ENCODE measurements at places on chromosomes 4 and X.

GRCh38 chr4:145635630-145636029, 16.4 kb downstream of the MMAA start:
- no peak for DNase-seq

GRCh38 chr4:14810121-14810520, 192.2 kb upstream of the CPEB2 start:
- DNase-seq = no peak

DNA sequence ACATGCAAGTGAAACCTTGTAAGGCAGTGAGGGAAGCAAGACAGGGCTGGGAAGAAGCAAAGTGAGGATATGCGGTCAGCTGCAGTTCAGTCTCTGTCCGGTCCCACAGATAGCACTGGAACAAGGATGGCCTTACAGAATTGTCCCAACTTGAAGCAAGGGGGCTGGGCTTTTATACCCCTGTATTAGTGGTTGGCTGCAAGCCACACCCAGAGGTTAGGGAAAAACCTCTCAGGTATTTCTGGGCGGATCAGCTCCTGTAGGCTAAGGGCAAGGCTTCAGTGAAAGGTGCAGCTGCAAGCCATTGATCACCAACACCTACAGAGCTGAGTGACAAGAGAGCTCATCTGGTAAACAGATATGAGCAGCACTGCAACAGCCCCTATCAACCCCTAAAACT, 89.0 kb downstream of the KDR start:
- DNase-seq = no peak

DNA sequence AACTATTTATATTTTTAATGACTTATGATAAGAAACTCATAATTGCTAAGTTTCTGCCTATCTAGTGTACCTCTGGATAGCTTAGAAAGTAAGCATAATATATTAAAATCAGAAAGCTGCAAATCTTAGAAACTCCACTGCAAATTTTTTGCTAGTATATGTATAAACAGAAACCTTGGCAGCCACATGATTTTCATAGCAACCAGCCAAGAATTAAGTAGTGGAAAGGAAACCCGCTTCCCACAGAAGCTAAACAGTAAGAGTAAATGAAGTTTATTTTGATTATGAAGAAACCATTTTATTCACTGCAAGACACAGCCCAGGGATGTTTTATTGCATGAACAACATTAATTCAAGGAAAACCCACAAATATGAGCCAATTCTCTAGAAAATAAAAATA, 872.5 kb upstream of the ADGRL3 start:
- no peak for DNase-seq

DNA sequence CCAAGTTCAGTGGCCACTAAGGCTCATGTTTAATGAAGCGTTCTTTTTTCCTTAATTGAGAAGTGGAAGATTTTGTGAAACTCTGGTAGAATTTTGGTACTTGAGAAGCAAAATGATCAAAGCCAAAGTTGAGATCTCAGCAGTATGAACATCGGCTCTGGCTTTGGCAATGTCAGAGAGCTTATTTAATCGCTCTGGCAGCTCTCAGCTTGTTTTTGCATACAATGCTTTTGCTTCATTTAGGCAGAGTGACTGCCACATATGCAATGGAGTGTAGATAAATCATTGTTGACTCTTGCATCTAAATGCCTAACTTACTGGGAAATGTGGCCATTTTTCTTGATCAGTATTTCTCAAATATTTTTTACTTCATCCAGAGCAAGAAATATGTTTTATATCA, 135.7 kb downstream of the AASDH start:
- DNase-seq = no peak

GRCh38 chr4:42415281-42415680, 18.0 kb downstream of the SHISA3 start:
- no peak for DNase-seq

DNA sequence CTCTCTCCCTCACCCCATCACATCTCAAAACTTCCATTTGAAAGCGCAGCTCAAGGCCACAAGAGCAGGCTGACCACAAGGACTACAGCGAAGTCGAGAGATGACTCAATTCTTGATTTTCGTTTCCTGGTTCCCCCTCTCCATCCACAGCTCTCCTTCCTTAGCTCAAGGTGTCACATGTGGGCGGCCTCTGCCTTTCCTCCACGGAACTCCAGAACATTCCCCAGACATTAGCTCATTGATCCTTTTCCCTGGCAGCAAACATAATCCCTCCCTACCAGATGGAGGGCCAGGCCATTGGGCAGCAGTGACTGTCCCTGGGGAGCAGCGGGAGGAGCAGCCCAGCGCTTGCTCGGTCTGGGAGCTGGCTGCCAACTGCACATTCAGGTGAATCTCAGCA, 56.3 kb downstream of the CCDC149 start:
- no peak for DNase-seq

- DNase-seq = no peak
Observed at GRCh38 chr4:29619168-29619567, 1101.0 kb upstream of the PCDH7 start.

DNA sequence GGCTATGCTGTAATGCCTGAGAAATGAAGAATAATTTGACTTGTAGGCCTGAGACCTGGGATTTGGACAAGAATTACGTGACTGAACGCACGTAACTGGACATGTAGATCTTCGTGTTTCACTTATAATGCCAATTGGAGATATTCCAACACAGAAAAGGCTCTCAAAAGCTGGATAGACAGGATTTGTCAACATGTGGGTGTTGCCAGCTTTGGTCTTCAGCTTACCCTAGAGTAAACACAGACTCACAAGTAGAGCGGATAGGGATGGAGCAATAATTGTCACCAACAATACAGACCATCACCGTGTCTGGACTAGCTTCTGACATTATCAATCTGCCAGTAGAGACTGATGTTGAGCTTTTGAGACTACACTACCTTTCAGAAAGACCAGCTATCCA, 1511.0 kb upstream of the ADGRL3 start:
- DNase-seq = no peak

DNA sequence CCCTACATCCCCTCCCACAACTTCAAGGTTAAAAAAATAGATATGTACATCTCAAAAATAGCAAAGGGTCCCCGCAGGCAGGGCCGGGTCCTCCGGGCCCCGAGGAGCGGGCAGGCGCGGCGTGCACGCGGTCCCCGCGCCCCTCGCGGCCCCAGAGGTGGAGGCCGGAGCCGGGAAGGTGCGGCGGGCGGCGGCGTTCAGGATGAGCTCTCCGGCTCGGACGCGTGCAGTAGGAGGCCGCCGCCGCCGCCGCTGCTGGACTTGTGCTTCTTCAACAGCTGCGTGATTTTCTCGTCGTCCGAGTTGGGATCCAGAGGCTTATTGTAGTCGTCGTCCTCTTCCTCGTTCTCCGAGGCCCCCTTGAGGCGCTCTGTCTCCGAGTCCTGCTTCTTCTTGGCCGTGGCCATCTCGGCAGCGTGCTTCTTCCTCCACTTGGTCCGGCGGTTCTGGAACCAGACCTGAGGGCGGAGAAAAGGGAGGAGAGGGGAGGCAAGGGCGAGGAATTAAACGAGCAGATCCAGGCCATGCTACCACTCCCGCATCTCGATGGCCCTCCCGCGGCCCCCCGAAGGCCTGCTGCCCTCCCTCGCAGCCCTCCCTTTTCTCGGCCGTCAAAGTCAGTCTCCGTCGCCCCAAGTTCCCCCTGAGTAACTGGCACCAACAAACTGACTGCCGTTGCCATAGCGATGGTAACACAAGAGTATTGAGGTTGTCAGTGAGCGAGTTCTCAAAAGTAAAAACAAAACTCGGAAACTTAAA, 5.8 kb downstream of the NKX6-1 start:
- DNase-seq = no peak

- peak; percentile 4 for DNase-seq
Observed at GRCh38 chr4:125314676-125315575, at the start of gene FAT4. Gene FAT4 (plus strand): TSS chr4:125314955. CDS start chr4:125316412, 1,457 bp downstream.

Data from CD4-positive, alpha-beta T cell treated with Interleukin-15 for 4 hours (primary cell).